ENCODE measurements at places on chromosomes 3 and 15. TPM values are rescaled to one million over a fixed set of nuclear protein-coding genes. Genes with fewer than 3 reads are reported as not detected.

The DPPA4 gene
- total RNA-seq, result not detected

The EPB42 gene
- not detected for total RNA-seq

The CSPG5 gene
- total RNA-seq, result 0.82 TPM

The PDZRN3 gene
- total RNA-seq, result 87.3 TPM

DNA sequence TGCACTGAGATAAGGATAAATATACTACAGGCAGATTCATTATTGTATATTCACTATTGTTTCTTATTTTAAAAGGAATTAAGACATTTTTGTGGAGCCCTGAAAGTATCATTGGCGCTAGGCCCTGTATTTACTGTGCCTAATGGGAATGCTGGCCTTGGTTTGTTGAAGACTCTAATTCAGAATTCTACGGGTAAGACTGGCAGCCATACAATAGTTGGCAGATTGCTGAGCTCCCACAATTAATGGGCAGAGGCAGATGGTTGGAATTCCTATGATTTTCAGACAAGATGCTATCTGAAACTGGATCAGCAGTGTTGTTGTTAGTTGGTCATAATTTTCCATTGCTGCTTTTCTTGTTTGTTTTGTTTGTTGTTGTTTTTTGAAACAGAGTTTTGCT lies 14.7 kb downstream of the PGBD4 start:
- DNase-seq, result no peak

- no peak for DNase-seq
Observed at GRCh38 chr15:60760646-60761504, 281.9 kb upstream of the ICE2 start.

The ISL2 gene
- 0.48 TPM for total RNA-seq

Data from uterus (tissue), 4 donors.